Right lobe of liver (tissue), 6 donors: ENCODE measurements at places on chromosomes 2 and 18. TPM values are rescaled to one million over a fixed set of nuclear protein-coding genes. Genes with fewer than 3 reads are reported as not detected.

DNA sequence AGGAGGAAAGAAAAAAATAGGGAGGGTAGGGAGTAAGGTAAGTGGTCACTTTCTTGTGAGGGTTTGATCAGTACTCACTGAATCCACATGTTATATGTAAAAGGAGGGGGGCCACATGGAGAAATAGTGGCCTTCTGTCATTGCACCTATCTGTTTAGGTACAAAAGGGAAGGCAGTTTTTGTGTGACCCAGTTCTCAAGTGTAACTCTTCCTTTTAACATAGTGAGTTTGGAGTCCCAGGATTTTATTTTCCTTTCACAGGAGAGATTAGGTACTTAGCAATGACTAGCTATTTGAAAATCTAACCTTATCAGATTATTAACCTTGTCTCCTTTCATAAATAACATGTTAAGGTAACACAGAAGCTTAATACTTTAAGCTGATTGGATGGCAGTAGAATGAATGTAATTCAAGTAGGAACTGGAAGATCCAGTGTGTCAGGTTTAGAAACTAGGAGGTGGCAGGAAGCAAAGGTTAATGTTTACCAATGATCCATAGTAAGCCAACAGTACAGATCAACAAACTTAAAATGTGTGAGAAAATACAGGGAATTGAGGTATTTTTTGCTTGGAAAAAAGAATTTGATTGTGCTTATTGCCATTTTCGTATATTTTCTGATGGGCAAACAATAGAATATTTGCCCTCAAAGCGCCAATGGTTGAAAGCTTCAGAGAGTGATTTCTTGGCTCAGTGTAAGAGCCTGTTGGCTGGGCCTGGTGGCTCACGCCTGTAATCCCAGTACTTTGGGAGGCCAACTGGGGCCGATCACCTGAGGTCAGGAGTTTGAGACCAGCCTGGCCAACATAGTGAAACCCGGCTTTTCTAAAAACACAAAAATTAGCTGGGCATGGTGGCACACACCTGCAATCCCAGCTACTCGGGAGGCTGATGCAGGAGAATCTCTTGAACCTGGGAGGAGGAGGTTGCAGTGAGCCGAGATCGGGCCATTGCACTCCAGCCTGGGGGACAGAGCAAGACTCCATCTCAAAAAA, 11.3 kb downstream of the HNMT start:
- H3K4me3 ChIP-seq = no peak overlapping the region
- peak overlapping the region; percentile 68 for H3K27ac ChIP-seq
- no peaks in the 10 kb centered on the region for H3K27me3 ChIP-seq
- peaks cover 9% of the 10 kb centered on the region for H3K4me1 ChIP-seq
- H3K36me3 ChIP-seq = no peaks in the 10 kb centered on the region
- DNase-seq = no peak

DNA sequence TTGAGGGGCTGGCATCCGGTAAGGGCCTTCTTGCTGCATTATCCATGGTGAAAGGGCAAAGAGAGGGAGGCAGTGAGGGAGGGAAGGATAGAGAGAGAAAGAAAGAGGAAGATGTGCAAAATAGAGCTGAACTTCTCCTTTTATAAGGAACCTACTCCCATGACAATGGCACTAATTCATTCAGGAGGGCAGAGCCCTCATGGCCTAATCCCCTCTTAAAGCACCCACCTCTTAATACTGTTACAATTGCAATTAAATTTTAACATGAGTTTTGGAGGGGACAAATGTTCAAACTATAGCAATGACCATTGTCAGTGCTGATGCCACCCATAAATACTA, 60.2 kb downstream of the CXCR4 start:
- H3K27ac ChIP-seq = no peak overlapping the region
- no peak for DNase-seq
- no peaks in the 10 kb centered on the region for H3K27me3 ChIP-seq
- H3K4me3 ChIP-seq = no peak overlapping the region
- no peaks in the 10 kb centered on the region for H3K4me1 ChIP-seq

DNA sequence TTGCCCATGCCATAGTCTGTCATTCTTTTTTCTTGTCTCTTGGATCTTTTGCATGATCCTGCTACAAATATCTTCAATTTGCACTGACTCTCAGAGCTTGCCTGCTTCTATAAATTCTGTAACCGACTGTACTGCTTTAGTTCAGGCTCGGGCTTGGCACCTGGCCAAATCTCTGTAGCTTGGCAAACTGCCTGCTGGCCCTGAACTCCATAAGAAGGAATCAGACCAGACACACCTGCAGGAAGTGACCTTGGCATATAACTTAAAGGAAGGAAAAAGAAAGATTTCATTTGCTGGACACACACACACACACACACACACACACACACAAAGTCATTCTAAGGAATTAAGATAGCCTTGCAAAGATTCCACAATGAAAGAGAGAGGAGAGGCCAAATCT, 291.2 kb upstream of the DDX18 start:
- no peak overlapping the region for H3K4me3 ChIP-seq
- no peaks in the 10 kb centered on the region for H3K27me3 ChIP-seq
- no peaks in the 10 kb centered on the region for H3K36me3 ChIP-seq
- H3K27ac ChIP-seq = no peak overlapping the region
- DNase-seq = peak; percentile 61

DNA sequence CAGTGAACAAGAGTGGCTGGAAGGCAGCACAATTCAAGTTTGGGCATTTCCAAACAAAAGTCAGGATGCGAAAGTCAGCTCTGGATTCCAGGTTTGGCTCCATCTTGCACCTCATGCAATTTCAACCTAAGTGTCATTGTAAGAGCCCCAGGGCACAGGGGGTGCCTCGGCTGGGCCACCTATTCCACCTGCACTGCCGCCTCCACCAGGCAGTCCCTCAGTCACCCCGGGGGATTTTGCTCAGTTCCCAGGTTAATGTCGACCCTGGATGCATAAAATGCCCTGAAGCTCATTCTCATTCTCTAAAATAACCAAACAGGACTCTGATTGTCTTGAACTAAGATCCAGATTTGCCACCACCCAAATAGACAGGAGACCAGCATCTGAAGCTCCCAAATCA, 77.6 kb downstream of the EDAR start:
- no peak for DNase-seq
- H3K36me3 ChIP-seq = no peaks in the 10 kb centered on the region
- H3K27ac ChIP-seq = no peak overlapping the region
- no peaks in the 10 kb centered on the region for H3K27me3 ChIP-seq
- H3K4me1 ChIP-seq = peaks cover 8% of the 10 kb centered on the region

ATP6V1B1 gene
- not detected for total RNA-seq
